ENCODE measurements at places on chromosomes 16 and 17.

DNA sequence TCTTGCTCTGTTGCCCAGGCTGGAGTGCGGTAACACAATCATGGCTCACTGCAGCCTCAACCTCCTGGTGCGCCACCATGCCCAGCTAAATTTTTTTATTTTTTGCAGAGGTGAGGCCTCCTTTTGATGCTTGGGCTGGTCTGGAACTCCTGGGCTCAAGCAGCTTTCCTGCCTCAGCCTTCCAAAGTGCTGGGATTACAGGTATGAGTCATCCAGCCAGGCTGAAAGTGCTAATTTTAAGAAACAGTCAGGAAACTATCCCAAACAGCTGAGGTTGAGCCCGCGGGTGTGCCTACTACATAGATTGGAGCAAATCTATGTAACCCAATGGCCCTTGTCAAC, 738 bp upstream of the XPO6 start:
- no peak for DNase-seq

- DNase-seq: no peak
Measured at GRCh38 chr17:70187383-70187782, 18.1 kb downstream of the KCNJ2 start.

DNA sequence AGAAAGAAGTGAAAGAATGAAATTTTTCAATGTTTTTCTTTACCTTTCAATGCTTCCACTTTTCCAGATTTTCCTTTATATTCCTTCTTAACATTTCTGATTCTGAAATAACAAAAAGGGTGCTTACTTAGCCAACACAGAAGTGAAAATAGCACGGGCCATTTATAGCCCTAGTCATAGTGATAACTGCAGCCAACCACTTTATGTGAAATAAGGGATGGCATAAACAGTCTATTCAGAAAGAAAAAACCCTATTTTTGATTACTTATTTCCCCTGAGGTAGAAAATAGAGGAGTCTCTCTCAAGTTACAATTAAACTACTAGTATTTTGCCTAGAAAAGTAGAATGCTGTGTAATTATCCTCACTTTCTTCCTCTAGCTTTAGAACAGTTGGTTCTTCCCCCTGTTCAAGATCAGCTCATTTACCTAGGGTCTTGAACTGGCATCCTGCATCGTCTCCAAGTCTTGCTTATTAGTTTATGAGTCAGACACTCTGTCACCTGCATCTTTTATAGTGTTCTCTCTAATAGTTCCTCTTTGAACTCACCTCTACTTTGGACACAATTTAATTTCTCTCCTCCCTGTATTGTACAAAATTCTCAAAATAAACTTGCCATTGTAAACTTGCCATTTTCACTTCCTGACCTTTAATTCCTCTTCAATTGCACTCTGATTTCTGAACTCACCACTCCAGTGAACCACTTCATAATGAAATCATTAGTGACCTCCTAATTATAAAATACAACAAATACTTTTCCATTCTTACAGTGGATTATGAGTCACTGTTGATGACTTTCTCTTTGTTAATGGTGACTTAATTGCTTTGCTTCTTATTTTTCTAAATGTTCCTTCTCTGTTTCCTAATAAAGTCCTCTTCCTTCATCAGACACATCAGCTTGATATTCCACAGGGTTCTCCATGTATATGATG, 23.6 kb downstream of the ABCA6 start:
- no peak for DNase-seq

DNA sequence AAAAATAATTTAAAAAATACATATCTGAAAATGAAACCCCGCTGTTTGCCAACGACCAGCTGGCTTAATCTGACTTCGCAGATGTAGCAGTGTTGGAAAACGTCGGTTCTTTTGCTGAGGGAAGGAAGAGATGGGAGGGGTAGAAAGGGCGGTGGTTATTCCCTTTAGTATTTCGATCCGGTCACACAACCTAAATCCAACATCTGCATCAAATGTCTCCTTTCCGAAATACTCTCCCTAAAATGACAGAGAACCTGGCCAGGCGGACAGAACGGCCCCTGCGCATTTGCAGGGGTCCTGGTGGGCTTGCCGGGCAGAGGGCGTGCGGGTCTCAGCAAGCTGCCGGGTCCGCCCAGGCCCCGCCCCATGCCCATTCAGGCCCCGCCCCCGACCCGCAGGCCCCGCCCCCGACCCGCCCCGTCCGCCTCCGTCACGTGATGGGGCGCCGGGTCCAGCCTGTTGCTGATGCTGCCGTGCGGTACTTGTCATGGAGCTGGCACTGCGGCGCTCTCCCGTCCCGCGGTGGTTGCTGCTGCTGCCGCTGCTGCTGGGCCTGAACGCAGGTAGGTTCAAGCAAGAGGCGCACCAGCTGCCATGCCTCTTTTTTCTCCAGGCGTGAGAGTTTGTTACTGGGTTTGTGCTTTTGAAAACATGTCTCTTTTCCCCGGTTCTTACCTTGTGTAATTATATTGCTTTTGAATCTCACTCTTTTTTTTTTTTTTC, at the start of gene SCPEP1:
SCPEP1 (plus strand) TSS at position 459 of the 723 bp plus-strand sequence; CDS start at position 488, 29 bp downstream.
- peak; percentile 84 for DNase-seq

GRCh38 chr16:75002474-75002873, 3.6 kb downstream of the ZNRF1 start:
- DNase-seq: no peak

Data from NCI-H510A treated with DMSO at 0.1 percent for 48 hours (cell line).